ENCODE measurements at places on chromosomes 7 and 10. TPM values are rescaled to one million over a fixed set of nuclear protein-coding genes. Genes with fewer than 3 reads are reported as not detected.

Gene NME8
- not detected for total RNA-seq

Gene STEAP1
- total RNA-seq, result 0.31 TPM

DNA sequence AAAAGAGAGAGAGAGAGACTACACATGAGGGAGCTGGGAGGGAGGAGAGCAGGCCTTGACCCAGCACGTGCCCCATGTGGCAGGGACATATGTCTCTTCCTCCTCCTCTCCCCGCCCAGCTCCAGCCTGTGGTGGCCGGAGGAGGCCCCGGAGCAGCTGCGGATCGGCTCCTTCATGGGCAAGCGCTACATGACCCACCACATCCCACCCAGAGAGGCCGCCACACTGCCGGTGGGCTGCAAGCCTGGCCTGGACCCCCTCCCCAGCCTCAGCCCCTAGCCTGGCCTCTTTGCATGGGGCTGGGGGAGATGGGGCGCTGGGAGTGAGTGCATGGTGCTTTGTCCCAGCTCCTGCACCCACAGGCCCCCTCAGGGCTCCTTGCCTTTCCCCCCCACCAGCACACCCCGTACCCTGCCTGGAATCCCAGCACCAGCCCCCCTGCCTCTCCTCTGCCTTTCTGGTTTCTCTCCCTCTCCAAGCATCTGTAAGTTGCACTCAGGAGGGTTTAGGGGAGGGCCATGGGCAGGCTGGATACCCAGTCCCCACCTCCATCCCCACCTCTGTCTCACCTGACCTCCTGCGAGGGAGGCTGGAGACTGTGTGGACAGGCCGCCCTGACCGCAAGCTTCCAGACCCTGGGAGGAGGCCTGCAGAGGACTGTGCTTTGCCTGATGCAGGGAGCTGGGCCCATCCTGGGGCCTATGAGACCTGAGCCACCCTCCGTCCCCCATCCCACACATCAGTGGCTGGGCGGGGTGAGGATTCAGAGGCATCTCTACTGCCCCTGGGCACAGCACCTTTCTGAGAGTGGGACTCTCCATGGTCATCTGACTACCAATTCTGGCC, 4.8 kb downstream of the UPK3B start:
- DNase-seq, result peak; percentile 78

GRCh38 chr7:141697211-141697871, 4.6 kb downstream of the DENND11 start:
- no peak for DNase-seq

- no peak for DNase-seq
These were observed 1.7 kb upstream of the C7orf25 start for GRCh38 chr7:42913591-42913990.

DNA sequence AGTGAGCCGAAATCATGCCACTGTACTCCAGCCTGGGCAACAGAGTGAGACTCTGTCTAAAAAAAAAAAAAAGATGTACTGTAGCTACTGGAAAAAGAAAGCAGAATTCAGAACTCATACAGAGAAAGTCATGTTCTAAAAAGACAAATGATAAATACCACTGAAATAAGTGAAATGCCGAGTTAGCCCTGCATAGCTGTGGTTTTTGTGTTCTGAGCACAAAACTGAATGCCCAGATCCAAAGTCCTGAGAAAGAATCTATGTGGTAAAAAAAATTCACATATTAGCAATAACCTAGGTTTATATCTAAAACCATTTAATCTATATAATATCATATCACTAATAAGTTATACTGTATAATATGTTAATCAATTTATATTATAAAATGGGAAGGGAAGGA, 29.3 kb upstream of the HECW1 start:
- DNase-seq, result no peak
